Pancreas (tissue), 10 donors: ENCODE measurements at places on chromosomes 5 and 9. TPM values are rescaled to one million over a fixed set of nuclear protein-coding genes. Genes with fewer than 3 reads are reported as not detected.

DNA sequence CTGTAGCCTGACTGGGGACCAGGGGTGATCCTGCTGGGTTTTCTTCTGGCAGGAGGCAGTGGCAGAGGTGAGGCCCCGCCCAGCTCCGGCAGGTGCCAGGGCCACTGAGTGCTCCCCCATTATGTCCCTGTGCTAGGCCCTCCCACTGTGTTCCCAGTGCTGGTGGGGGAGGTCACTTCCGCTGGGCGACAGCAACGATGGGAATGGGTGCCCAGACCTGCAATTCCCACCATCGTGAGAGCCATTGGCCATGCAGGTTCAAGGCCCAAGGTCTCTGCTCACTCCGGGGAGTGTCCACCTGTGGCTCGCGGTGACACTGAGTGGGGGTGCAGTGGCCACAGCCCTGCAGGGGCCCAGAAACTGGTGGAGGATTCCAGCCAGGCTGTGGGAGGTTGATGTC, 98.6 kb downstream of the RXRA start:
- no peak overlapping the region for H3K27ac ChIP-seq
- no peaks in the 10 kb centered on the region for H3K4me1 ChIP-seq
- H3K27me3 ChIP-seq, result no peaks in the 10 kb centered on the region
- no peaks in the 10 kb centered on the region for H3K36me3 ChIP-seq
- no peak for DNase-seq

- no peaks in the 10 kb centered on the region for H3K27me3 ChIP-seq
- no peak for DNase-seq
- H3K4me1 ChIP-seq, result no peaks in the 10 kb centered on the region
- no peak overlapping the region for H3K4me3 ChIP-seq
- H3K27ac ChIP-seq, result no peak overlapping the region
Measured at GRCh38 chr9:108607607-108608006, 248.2 kb downstream of the ACTL7B start.

- no peaks in the 10 kb centered on the region for H3K4me1 ChIP-seq
- H3K27me3 ChIP-seq, result no peaks in the 10 kb centered on the region
- no peak overlapping the region for H3K27ac ChIP-seq
- no peak for DNase-seq
- no peaks in the 10 kb centered on the region for H3K36me3 ChIP-seq
Measured at GRCh38 chr9:132234535-132234934, 72.7 kb downstream of the NTNG2 start.

DNA sequence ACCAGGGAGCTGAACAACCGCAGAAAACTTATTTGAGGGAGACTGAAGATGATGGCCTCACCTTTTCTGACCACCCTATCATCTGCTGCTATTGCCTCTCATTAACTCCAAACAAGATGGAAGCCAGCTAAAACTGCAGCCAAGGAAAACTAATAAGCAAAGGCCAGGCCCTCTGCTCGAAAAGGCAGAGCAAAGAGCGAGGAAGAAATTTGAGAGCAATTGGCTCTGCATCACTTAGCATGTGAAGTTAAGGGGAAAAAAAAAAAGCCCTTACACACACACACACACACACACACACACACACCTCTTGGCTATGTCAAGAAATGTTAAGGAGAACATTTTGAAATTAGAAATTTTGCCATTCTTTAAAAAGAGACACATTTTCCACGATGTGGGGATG, 228.1 kb upstream of the CYLC2 start:
- H3K27ac ChIP-seq, result no peak overlapping the region
- H3K27me3 ChIP-seq, result no peaks in the 10 kb centered on the region
- no peaks in the 10 kb centered on the region for H3K36me3 ChIP-seq
- no peak overlapping the region for H3K4me3 ChIP-seq
- DNase-seq, result no peak
- no peaks in the 10 kb centered on the region for H3K4me1 ChIP-seq

DNA sequence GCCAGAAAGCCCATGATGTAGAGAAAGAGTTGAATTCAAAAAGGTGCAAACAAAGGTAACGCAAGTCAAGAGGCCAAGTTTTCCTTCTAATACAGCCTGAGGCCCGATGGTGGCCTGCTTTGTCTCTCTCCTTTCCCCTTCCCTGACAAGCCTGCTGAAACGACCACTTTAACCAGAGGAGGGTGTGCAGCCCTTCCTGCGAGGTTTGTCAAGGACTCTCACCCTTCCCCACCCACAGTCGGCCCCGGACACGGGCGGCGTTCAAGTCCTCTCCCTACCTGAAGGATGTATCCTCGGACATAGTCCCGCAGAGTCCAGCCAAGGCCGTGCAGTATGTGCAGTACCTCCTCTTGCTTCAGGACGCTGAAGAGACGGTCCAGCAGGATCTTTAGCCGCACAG, 318.2 kb downstream of the BNC2 start:
- H3K4me1 ChIP-seq, result no peaks in the 10 kb centered on the region
- no peak for DNase-seq
- H3K36me3 ChIP-seq, result no peaks in the 10 kb centered on the region
- H3K4me3 ChIP-seq, result no peak overlapping the region
- no peaks in the 10 kb centered on the region for H3K27me3 ChIP-seq

GRCh38 chr5:107646418-107646817, 24.3 kb downstream of the EFNA5 start:
- H3K36me3 ChIP-seq, result no peaks in the 10 kb centered on the region
- DNase-seq, result no peak
- H3K4me3 ChIP-seq, result no peak overlapping the region
- H3K4me1 ChIP-seq, result no peaks in the 10 kb centered on the region
- H3K27ac ChIP-seq, result no peak overlapping the region

GRCh38 chr9:115548609-115549260, 430.8 kb upstream of the TNC start:
- H3K27ac ChIP-seq, result no peak overlapping the region
- no peak overlapping the region for H3K4me3 ChIP-seq
- no peaks in the 10 kb centered on the region for H3K27me3 ChIP-seq
- no peaks in the 10 kb centered on the region for H3K4me1 ChIP-seq
- no peaks in the 10 kb centered on the region for H3K36me3 ChIP-seq

DNA sequence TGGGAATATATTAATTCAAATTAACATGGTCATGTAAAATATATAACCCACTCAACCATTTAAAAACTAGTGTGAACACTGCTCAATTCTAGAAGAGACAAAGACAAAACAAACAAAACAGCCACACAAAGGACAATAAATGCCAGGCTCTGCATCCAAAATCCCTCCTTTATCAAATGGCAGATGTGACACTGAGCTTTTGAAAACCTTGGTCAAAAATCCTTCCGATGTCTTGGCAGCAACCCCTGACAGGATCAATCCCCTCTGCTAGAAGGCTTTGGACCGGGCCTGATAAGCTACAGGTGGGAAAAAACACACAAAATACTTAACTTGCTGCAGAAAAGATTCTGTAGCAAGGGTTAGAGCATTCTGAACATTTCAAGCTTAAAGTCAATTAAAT, 61.5 kb downstream of the ZFR start:
- H3K36me3 ChIP-seq, result peaks cover 43% of the 10 kb centered on the region
- H3K4me1 ChIP-seq, result no peaks in the 10 kb centered on the region
- no peak overlapping the region for H3K4me3 ChIP-seq
- no peak for DNase-seq

GRCh38 chr9:92141144-92142129, 26.2 kb upstream of the SPTLC1 start:
- H3K27ac ChIP-seq, result no peak overlapping the region
- DNase-seq, result peak; percentile 48
- peak overlapping the region; percentile 7 for H3K4me3 ChIP-seq
- peaks cover 6% of the 10 kb centered on the region for H3K4me1 ChIP-seq
- H3K36me3 ChIP-seq, result no peaks in the 10 kb centered on the region

GRCh38 chr9:12716823-12717600, 23.8 kb downstream of the TYRP1 start:
- no peaks in the 10 kb centered on the region for H3K4me1 ChIP-seq
- no peak overlapping the region for H3K27ac ChIP-seq
- H3K4me3 ChIP-seq, result no peak overlapping the region
- DNase-seq, result no peak

GRCh38 chr9:127950513-127951289, 13.0 kb upstream of the DPM2 start:
- H3K36me3 ChIP-seq, result no peaks in the 10 kb centered on the region
- H3K4me3 ChIP-seq, result no peak overlapping the region
- DNase-seq, result peak; percentile 79

GRCh38 chr9:73153793-73154227, 2.1 kb downstream of the ANXA1 start:
- H3K27ac ChIP-seq, result no peak overlapping the region
- no peaks in the 10 kb centered on the region for H3K36me3 ChIP-seq
- DNase-seq, result no peak
- no peak overlapping the region for H3K4me3 ChIP-seq
- H3K4me1 ChIP-seq, result peaks cover 5% of the 10 kb centered on the region

DNA sequence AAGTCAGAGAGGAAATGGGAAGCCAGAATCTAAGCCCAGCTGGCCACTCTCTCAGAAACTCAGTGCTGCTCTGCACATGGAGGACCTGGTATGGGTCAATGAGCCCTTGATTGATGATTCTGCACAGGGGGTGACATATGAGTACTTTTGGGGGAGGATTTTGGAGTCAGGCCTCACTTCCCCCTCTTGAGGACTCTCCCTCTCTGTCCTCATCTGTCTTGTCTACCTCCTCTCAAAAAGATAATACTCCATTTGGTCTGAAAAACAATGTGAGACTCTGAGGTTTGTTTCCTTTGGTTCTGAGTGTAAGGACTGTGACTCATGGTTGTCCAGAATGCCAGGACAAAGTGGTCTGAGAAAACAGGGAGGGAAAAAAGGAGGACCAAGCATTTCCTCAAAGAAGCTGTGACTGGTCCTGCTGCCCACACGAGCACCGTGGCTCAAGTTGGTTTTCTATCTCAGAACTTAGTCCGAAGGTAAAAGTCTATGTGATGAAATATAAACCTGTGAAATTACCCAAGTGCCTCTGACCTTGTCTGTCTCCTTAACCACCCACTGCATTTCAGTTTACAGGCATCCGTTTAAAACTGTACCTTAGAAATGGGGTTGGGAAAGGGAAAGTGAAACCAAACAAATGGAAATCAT, 11.1 kb downstream of the TTC39B start:
- peaks cover 5% of the 10 kb centered on the region for H3K4me1 ChIP-seq
- no peaks in the 10 kb centered on the region for H3K27me3 ChIP-seq
- no peaks in the 10 kb centered on the region for H3K36me3 ChIP-seq
- peak; percentile 13 for DNase-seq
- peak overlapping the region; percentile 10 for H3K4me3 ChIP-seq

GRCh38 chr5:131511934-131512333, 123.1 kb downstream of the RAPGEF6 start:
- no peak overlapping the region for H3K27ac ChIP-seq
- no peaks in the 10 kb centered on the region for H3K36me3 ChIP-seq
- H3K4me1 ChIP-seq, result no peaks in the 10 kb centered on the region
- no peak overlapping the region for H3K4me3 ChIP-seq
- DNase-seq, result no peak
- no peaks in the 10 kb centered on the region for H3K27me3 ChIP-seq

GRCh38 chr5:95878417-95879323, 56.1 kb upstream of the GLRX start:
- H3K4me3 ChIP-seq, result no peak overlapping the region
- H3K27ac ChIP-seq, result no peak overlapping the region
- no peaks in the 10 kb centered on the region for H3K36me3 ChIP-seq
- no peaks in the 10 kb centered on the region for H3K27me3 ChIP-seq
- H3K4me1 ChIP-seq, result peaks cover 3% of the 10 kb centered on the region

DNA sequence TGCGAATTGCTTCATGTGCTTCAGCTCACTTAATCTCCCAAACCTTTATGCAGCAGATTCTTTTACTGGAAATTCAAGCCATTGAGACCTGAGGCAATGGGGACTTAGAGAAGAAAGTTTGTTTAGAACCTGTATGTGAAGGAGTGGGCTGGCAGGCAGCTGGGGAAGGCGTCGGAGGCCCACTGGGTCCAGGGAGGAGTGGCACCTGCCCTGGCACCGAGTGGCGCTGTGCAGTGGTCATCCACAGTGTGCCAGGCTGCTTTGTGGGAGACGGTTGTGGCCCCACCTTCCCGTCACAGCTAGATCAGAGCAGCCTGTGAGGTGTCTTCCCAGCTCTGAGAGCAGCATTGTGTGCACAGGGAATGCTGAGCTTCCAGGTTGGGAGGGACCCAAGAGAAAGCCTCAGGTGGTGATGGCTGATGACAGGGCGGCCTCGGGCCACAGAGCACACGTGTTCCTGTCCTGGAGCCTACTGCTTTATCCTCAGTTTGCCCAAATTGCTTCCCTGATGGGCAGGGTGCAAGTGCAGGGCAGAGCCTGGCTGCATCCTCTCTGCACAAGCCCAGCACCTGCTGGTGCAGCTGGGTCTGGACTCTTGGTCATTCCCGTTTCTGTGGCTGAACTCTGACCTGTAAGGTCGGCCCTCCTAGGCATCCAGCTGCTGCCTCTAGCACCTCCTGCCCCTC, 175.2 kb downstream of the CACNA1B start:
- H3K4me3 ChIP-seq, result no peak overlapping the region
- H3K27ac ChIP-seq, result no peak overlapping the region
- no peaks in the 10 kb centered on the region for H3K4me1 ChIP-seq
- no peaks in the 10 kb centered on the region for H3K36me3 ChIP-seq
- DNase-seq, result no peak
- H3K27me3 ChIP-seq, result no peaks in the 10 kb centered on the region

DNA sequence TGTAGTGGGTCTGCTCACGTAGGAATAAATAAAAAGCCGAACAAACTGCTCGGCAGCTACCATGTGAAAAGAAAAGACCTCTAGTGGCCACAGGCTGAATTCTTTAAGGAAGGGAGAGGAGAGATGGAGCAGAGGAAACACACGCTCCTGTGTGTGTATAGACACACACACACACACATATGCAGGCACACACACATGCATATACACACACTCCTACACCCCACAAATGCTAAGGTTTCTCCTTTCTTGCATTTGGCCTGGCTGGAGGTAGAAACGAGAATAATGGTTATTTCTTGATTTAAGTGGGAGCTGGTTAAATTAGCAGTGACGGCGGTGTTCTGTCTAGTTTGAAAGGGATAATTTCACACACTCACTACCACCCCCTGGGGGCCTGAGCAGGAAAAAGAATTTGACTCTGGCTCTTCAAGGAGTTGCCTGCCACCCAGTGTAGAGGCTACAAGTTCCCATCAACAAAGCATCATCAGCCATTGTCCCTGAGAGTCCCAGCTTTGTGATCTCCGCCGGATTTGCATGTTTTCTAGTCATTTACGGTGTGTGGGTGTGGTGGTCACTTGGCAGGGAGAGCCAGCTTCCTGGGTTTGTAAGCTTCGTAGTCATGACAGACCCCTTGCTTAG, at the start of gene INSYN2B:
INSYN2B (minus strand) TSS at position 78 of the 636 bp plus-strand sequence. CDS start 96,597 bp downstream, outside the sequence.
- no peak within 1 kb of the TSS for H3K27ac ChIP-seq
- H3K27me3 ChIP-seq, result no peaks in the 10 kb centered on the region
- DNase-seq, result peak; percentile 65
- no peak within 1 kb of the TSS for H3K4me3 ChIP-seq

EMB gene
- 1.1 TPM for polyA plus RNA-seq

AQP7 gene
- 7.1 TPM for polyA plus RNA-seq

ANKRD20A1 gene
- 5.2 TPM for polyA plus RNA-seq

JAKMIP2 gene
- 0.53 TPM for polyA plus RNA-seq

IPPK gene
- 6.5 TPM for polyA plus RNA-seq

SH2D3C gene
- 7.1 TPM for polyA plus RNA-seq

GCNT4 gene
- 1.7 TPM for polyA plus RNA-seq

DMRT2 gene
- polyA plus RNA-seq, result not detected

FOXI1 gene
- polyA plus RNA-seq, result 0.49 TPM
